Stomach (tissue), 19 donors: ENCODE measurements at places on chromosomes 7 and 10. TPM values are rescaled to one million over a fixed set of nuclear protein-coding genes. Genes with fewer than 3 reads are reported as not detected.
A peak's percentile ranks its signal among the peaks of the same experiment; 100 is the strongest.

DNA sequence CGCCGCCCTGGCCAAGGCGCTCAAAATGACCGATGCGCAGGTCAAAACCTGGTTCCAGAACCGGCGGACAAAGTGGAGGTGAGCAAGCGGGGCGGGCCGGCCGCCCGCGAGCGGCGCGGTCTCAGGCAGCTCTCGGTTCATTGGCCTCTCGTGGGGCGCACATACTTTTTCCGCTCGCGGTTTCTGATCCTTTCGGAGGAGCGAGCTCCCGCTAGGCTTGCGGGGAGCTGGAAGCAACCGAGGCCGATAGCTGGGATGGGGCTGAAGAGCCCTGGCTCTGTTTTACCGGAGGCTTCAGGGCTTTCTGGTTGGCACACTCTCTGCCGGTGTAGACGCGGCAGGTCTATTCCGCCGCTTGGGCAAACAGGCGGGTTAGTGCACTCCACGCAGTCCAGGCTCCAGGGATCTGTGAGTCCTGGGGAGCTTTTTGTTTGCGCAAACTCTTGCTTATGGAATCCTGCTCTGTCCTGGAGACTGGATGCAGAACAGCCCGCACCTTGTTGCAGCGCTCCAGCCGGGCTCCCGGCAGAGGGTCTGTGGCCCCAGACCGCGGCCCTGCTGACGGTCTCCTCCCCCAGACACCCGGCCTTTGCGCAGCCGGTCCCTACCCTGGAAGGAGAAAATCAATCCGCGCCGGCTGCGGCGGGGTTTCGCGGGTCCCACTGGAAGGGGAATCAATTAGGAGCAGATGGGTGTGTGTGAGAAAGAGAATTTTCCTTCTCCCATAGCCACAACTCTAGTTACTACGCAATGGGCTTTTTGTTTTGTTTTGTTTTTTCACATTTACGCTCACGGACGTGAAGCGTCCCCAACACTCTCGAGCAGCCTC is 3.4 kb downstream of the TLX1 start:
- H3K4me3 ChIP-seq = peak overlapping the region; percentile 20
- H3K4me1 ChIP-seq = peaks cover 45% of the 10 kb centered on the region
- peaks cover 100% of the 10 kb centered on the region for H3K27me3 ChIP-seq
- H3K27ac ChIP-seq = no peak overlapping the region

- H3K4me1 ChIP-seq = no peaks in the 10 kb centered on the region
- no peak for DNase-seq
- H3K4me3 ChIP-seq = no peak overlapping the region
- H3K36me3 ChIP-seq = no peaks in the 10 kb centered on the region
- H3K27me3 ChIP-seq = no peaks in the 10 kb centered on the region
Measured at GRCh38 chr10:11884706-11885423, 61.7 kb downstream of the PROSER2 start.

DNA sequence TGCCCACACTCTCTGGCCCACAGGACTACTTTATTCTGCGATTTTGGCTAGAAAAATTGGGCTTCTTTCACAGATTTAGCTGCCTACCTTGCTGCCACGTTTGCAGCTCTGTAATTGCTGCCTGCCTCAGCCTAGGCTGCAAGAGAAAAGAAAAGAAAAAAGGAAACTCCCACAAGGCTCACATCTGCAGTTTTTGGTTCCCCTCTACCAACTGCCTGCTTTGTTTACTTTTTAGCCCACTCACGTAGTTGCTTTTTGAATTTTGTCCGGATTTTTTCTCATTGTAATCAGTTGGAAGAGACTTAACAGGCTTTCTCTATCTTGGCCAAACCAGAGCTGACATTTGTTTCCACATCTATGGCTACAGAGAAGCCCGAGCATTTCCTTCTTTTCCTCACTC is 24.3 kb downstream of the SUN3 start:
- H3K4me3 ChIP-seq = no peak overlapping the region
- no peak for DNase-seq
- H3K27me3 ChIP-seq = no peaks in the 10 kb centered on the region

DNA sequence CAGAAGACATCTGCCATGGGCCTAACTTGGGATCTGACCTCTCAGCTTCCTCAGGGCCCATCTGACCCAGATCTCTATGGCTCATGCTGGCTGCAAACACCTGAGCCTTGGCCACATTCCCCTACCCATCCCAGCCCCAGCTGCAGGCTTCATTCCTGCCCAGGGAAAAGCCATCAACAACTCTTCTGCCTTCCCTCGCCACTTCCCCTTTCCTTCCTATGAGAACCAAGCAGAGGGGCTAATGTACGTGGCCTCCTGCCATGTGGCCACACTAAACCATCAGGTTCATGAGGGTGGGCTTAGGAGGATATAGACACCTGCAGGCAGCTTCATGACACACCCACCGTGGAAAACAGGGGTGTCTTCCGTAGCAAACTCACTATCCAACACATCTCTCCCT is 312.2 kb downstream of the GALNT17 start:
- no peak for DNase-seq
- H3K4me3 ChIP-seq = no peak overlapping the region
- H3K27ac ChIP-seq = no peak overlapping the region
- H3K4me1 ChIP-seq = no peaks in the 10 kb centered on the region
- H3K36me3 ChIP-seq = no peaks in the 10 kb centered on the region

DNA sequence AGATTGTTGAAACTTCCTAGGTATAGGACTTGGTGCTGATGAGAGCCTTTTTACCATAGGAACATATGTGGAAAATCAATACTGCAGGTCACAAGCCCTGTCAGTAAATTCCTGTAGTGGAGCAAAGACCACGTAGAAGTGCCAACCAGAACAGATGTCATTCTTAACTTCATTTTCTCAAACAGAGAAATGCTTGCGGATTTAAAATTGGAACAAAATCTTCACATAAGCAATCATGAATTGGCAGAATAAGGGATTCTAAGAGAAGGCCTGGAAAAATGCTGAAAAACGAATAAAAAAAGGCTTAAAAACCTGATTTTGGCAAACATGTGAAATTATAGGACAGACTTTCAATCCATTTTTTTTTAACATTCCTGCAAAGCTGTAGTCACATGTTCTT is 80.8 kb upstream of the SMIM30 start:
- no peaks in the 10 kb centered on the region for H3K4me1 ChIP-seq
- no peak overlapping the region for H3K4me3 ChIP-seq
- no peaks in the 10 kb centered on the region for H3K27me3 ChIP-seq
- DNase-seq = no peak
- no peak overlapping the region for H3K27ac ChIP-seq

DNA sequence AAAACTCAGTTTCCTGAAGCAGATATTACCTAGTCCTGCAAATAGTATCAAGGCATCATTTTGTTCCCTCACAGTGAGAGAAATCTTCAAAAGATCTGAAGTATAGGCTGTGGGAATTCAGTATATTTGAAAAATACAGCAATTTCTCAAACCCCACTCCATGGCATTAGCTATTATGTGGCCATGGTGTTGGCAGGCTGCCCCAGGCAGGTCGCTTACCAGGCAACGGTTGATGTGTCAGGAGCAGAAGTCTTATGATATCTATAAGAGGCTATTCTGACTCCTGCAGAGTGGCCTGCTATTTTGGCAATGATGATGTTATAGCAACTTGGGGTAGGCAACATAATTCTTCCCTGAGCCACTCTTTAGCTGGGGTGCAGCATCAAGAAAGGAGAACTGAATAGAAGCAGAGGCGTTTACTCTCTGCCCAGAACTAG is 187.9 kb downstream of the PLXDC2 start:
- no peaks in the 10 kb centered on the region for H3K27me3 ChIP-seq
- H3K27ac ChIP-seq = peak overlapping the region; percentile 78
- DNase-seq = peak; percentile 47
- H3K4me3 ChIP-seq = no peak overlapping the region
- H3K36me3 ChIP-seq = peaks cover 7% of the 10 kb centered on the region

DNA sequence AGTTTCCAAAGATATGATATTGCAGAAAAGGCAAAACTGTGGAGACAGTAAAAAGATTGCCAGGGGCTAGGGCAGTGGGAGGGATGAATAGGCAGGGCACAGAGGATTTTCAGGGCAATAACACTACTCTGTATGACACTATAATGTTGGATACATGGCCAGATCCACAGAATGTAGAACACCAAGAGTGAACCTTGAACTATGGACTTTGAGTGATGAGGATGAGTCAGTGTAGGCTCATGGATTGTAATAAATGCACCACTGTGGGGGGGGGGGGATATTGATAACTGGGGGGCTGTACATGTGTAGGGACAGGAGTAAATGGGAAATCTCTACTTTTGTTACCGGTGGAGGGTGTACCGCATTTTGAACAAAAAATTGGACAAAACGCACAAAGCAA is 77.4 kb downstream of the ALOX5 start:
- no peaks in the 10 kb centered on the region for H3K27me3 ChIP-seq
- no peak overlapping the region for H3K27ac ChIP-seq
- H3K4me1 ChIP-seq = no peaks in the 10 kb centered on the region

GRCh38 chr7:32892521-32893206 is 1.1 kb upstream of the KBTBD2 start:
- H3K27ac ChIP-seq = peak overlapping the region; percentile 100

GRCh38 chr10:21985541-21985940 is 18.0 kb downstream of the DNAJC1 start:
- peaks cover 7% of the 10 kb centered on the region for H3K4me1 ChIP-seq
- no peaks in the 10 kb centered on the region for H3K27me3 ChIP-seq
- no peak overlapping the region for H3K4me3 ChIP-seq
- no peaks in the 10 kb centered on the region for H3K36me3 ChIP-seq
- DNase-seq = no peak

- no peaks in the 10 kb centered on the region for H3K36me3 ChIP-seq
- no peak overlapping the region for H3K4me3 ChIP-seq
- no peak overlapping the region for H3K27ac ChIP-seq
- no peak for DNase-seq
- H3K4me1 ChIP-seq = no peaks in the 10 kb centered on the region
Measured at GRCh38 chr7:7519528-7519927, 16.1 kb downstream of the COL28A1 start.

- no peak for DNase-seq
- no peak overlapping the region for H3K27ac ChIP-seq
- no peaks in the 10 kb centered on the region for H3K4me1 ChIP-seq
- no peak overlapping the region for H3K4me3 ChIP-seq
Measured at GRCh38 chr10:108521827-108522492, 1357.5 kb upstream of the SORCS1 start.

- no peak overlapping the region for H3K4me3 ChIP-seq
- H3K27ac ChIP-seq = peak overlapping the region; percentile 52
- H3K4me1 ChIP-seq = peaks cover 9% of the 10 kb centered on the region
- no peaks in the 10 kb centered on the region for H3K36me3 ChIP-seq
Measured at GRCh38 chr10:3451516-3452172, 279.1 kb upstream of the PITRM1 start.

GRCh38 chr10:128865436-128866195 is 601.4 kb upstream of the MGMT start:
- no peaks in the 10 kb centered on the region for H3K4me1 ChIP-seq
- DNase-seq = no peak
- no peaks in the 10 kb centered on the region for H3K36me3 ChIP-seq
- no peaks in the 10 kb centered on the region for H3K27me3 ChIP-seq

GRCh38 chr7:37119296-37119860 is 329.3 kb downstream of the ELMO1 start:
- DNase-seq = no peak
- H3K27ac ChIP-seq = no peak overlapping the region
- H3K27me3 ChIP-seq = no peaks in the 10 kb centered on the region
- no peaks in the 10 kb centered on the region for H3K4me1 ChIP-seq

GRCh38 chr10:25078658-25079431 is 62.4 kb downstream of the THNSL1 start:
- no peak overlapping the region for H3K4me3 ChIP-seq
- no peaks in the 10 kb centered on the region for H3K27me3 ChIP-seq
- H3K4me1 ChIP-seq = peaks cover 12% of the 10 kb centered on the region
- peak overlapping the region; percentile 47 for H3K27ac ChIP-seq
- peak; percentile 34 for DNase-seq
- H3K36me3 ChIP-seq = no peaks in the 10 kb centered on the region

- H3K27me3 ChIP-seq = peaks cover 27% of the 10 kb centered on the region
- DNase-seq = no peak
Measured at GRCh38 chr10:121597504-121598262, 561 bp downstream of the FGFR2 start.

DNA sequence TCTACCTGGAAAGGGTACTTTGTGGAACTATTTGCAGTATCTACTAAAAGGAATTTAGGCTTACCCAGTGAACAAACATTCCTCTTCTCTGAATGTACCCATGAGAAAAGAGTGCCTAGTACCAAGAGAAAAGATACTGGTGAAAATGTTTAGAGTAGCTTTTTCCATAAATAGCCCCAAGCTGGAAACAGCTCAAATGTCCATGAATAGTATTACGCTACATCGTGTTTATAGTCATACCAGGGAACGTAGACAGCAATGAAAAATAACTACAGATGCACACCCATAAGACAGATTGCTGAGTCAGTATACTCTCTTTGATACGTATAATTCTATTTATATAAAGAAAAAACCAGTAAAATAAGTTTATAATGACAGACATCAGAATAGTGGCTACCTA is 285.9 kb downstream of the KLF6 start:
- no peak overlapping the region for H3K27ac ChIP-seq
- H3K4me3 ChIP-seq = no peak overlapping the region
- H3K27me3 ChIP-seq = no peaks in the 10 kb centered on the region
- no peaks in the 10 kb centered on the region for H3K36me3 ChIP-seq
- no peak for DNase-seq
- no peaks in the 10 kb centered on the region for H3K4me1 ChIP-seq

- H3K36me3 ChIP-seq = no peaks in the 10 kb centered on the region
- no peaks in the 10 kb centered on the region for H3K27me3 ChIP-seq
- H3K27ac ChIP-seq = no peak overlapping the region
- H3K4me3 ChIP-seq = no peak overlapping the region
Measured at GRCh38 chr10:55747244-55747643, 613.8 kb downstream of the ZWINT start.

GRCh38 chr10:79188154-79188965 is 119.6 kb downstream of the ZMIZ1 start:
- no peaks in the 10 kb centered on the region for H3K27me3 ChIP-seq
- H3K4me1 ChIP-seq = peaks cover 68% of the 10 kb centered on the region
- H3K36me3 ChIP-seq = no peaks in the 10 kb centered on the region
- H3K27ac ChIP-seq = peak overlapping the region; percentile 52
- DNase-seq = no peak
- H3K4me3 ChIP-seq = no peak overlapping the region

GRCh38 chr10:101536800-101537199 is 51.3 kb downstream of the POLL start:
- no peaks in the 10 kb centered on the region for H3K4me1 ChIP-seq
- no peak for DNase-seq
- H3K36me3 ChIP-seq = peaks cover 58% of the 10 kb centered on the region
- H3K27ac ChIP-seq = no peak overlapping the region

- H3K4me3 ChIP-seq = no peak overlapping the region
- H3K4me1 ChIP-seq = no peaks in the 10 kb centered on the region
- H3K27ac ChIP-seq = no peak overlapping the region
- no peaks in the 10 kb centered on the region for H3K36me3 ChIP-seq
- DNase-seq = peak; percentile 86
- no peaks in the 10 kb centered on the region for H3K27me3 ChIP-seq
Measured at GRCh38 chr7:112495810-112496462, 15.1 kb downstream of the LSMEM1 start.

Gene COL1A2
- total RNA-seq = 113 TPM

Gene ATP6V0A4
- total RNA-seq = not detected

Gene VDAC2
- total RNA-seq = 149 TPM

Gene ATG9B
- 0.55 TPM for total RNA-seq

Gene NPTX2
- 1.4 TPM for total RNA-seq

Gene ADRA2A
- total RNA-seq = not detected

Gene SEPHS1
- 15.2 TPM for total RNA-seq

Gene TRIM50
- 10.8 TPM for total RNA-seq

Gene FZD8
- total RNA-seq = 1.2 TPM

Gene H2BK1
- not detected for total RNA-seq

Gene PWWP2B
- 15.8 TPM for total RNA-seq

Gene CC2D2B
- 1.2 TPM for total RNA-seq

Gene ZWINT
- total RNA-seq = 5.5 TPM

Gene NUTM2D
- 1.7 TPM for total RNA-seq

Gene LRGUK
- total RNA-seq = 4.1 TPM
